ENCODE measurements at places on chromosomes 7 and 10.

GRCh38 chr10:12509016-12509793 lies 159.9 kb downstream of the CAMK1D start:
- DNase-seq: no peak

- DNase-seq: no peak
Observed at GRCh38 chr10:57961487-57961886, 306.2 kb downstream of the IPMK start.

DNA sequence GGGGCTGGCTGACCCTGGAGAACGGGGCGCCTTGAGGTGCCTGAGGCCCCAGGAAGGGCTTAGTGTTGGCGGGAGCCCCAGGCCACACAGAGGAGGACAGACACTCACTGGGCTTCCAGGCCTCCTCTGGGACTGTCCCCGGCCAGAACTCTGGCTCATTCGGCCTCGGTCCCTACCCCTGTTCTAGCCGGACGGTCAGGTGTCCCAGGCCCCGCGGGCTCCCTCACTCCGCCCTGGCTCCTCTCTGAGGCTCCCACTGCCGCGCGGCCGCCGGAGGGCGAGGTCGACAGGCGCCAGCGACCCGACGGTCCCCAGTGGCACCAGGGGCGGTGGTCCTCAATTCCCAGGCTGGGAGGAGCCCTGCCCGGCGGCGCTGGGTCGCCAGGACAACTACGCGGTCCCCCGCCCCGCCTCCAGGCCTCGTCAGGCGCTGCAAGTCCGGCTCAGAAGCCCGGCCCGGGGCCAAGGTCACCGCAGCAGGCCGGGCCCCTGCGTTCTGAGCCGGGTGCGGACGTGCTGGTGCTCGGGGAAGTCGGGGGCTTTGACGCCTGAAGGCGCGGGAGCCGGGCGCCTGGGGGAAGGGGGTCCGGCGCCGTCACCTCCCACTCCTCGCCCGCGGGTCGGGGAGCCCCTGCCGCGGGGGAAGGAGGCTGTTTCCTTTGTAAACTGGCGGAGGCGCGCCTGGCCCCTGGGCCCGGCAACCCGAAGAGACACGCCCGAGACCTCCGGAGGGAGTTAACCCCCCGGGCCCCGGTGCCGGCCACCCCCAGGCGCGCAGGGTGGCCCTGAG lies 1.1 kb upstream of the PWWP2B start:
- DNase-seq: peak; percentile 68

- no peak for DNase-seq
Observed at GRCh38 chr7:52325237-52325636, 710.2 kb upstream of the POM121L12 start.

- peak; percentile 80 for DNase-seq
Observed at GRCh38 chr10:11515596-11516430, 95.6 kb downstream of the USP6NL start.

GRCh38 chr10:47028466-47028865 lies 117.2 kb downstream of the PTPN20 start:
- no peak for DNase-seq

DNA sequence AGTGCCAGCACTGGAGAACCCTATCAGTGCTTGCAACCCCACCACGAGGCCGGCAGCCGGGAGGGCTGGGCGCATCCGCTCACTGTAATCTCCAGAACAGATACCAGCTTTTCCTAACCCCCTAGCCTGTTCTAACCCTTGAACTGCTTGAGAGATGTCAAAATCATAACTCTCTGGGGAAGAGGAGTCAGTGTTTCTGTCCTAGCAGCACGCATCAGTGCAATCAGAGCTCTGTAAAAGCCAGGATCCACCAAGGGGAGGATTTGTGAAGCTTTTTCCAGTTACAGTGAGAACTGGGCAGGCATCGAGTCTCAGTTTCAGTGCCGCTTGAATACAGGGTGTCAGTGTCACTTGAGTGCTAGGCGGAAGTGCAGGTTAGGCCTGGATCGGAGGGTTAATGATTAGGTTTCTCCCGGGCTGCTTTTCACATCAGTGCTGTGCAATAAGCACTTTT lies 104.5 kb upstream of the INSYN2A start:
- no peak for DNase-seq

DNA sequence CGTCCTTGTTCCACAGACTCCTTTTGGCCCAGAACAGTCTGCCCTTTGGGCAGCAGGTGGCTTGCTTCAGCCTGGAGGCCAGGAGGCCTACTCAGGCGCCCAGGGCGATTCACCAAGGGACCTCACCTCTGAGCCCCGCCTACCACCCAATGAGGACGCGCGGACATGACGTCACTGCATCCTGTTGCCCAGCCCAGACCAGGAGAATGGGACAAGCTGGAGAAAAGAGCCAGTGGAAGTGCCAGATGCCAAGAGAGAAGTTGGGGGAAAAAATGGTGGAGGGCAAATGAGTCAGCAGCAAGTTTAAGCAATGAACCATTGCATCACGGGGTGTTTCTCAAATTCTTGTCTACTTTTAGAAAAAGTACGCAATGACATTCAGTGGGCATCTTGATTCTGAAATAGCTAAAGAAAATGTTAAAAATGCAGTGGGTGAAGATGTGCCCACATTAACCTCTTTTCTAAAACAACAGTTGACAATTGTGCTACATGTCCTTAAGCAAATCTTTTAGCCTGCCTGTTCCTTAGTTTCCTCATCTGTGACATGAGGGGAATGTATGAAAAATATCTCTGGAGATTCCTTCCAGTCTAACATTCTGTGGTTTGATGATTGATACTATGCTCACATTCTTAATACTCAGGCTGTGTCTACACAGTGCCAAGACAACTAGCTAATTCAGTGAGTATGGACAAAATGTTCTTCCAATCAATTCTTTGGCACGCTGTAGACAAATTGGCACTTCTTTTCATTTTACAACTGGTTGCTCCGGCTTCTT lies 23.9 kb upstream of the LEP start:
- peak; percentile 94 for DNase-seq

DNA sequence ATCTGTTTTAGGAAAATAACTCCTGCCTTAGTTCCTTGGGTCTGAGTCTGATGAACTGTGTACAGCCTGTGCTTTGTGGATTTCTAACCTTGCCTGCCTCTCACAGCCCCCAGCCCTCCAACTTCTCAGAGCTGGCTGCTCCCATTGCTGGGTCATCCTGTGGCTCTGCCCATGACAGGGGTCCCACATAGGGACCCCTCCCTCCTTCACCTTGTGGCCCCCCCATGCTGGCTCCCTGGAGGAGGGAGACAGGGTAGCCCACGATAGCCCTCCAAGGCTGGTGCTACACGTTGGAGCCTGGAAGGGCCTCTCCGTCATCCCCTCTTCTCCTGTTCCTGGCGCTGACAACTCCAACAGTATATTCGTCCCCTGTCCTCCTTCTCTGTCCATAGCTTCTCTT lies 2.8 kb upstream of the DENND2A start:
- DNase-seq: no peak

- DNase-seq: no peak
Observed at GRCh38 chr7:27220440-27220955, 20.6 kb upstream of the HOXA13 start.

GRCh38 chr10:105615715-105616365 lies 974.8 kb downstream of the SORCS3 start:
- DNase-seq: no peak

DNA sequence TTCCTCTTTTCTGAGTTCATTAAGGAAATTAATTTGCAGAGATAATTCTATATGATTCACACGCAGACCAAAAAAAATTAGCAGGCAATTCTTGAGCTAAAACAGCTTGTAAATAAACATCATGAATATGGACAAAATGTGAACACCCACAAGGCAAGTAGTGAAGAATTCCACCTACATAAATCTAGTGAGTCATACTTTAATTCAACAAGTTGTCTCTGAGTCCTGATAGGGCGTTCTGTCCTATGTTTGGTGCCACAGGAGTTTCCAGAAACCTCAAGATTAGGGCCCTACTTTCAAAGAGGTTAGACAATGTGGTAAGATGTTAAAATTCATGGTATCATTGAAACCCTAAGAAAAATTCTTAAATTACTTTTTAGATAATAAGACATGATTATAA lies 122.3 kb downstream of the SGMS1 start:
- peak; percentile 50 for DNase-seq

DNA sequence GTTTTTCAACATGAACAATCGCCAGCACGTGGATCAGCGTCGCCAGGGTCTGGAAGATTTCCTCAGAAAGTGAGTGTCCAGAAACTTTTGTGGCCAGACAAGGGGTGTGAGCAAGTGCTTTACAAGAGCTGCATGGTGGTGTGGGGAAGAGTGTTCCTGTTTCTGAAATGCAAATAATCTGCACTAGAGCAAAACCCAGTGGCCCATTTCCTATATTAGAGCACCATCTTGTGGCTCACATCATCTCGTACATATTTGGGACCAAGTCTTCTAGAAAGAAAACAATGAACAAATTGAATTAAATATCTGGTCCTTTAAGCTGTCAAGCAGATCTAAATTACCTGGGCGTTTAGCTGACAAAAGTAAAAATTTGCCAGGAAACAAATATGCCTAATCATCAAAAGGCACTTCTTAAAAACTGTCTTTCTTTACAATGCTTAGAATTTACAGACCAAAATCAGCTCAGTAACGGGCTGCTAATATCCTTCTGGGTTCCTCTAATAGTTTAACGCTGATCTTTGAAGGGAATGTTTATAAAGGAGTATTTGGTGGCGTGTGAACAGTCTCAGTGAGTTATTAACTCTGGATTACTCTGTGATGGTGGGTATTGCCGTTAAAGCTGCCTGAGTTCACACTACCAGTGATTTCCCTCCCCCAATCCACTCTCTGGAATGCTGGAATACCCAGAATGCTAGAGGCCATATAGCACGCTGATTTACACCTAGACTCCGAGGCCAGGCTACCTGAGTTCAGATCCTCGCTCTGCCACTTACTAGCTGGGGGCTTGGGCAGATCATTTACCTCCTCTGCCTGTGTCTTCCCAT lies 73.6 kb downstream of the SNX10 start:
- peak; percentile 79 for DNase-seq
